GM23248 (cell line): ENCODE measurements at places on chromosomes 2 and 18.
A peak's percentile ranks its signal among the peaks of the same experiment; 100 is the strongest.

DNA sequence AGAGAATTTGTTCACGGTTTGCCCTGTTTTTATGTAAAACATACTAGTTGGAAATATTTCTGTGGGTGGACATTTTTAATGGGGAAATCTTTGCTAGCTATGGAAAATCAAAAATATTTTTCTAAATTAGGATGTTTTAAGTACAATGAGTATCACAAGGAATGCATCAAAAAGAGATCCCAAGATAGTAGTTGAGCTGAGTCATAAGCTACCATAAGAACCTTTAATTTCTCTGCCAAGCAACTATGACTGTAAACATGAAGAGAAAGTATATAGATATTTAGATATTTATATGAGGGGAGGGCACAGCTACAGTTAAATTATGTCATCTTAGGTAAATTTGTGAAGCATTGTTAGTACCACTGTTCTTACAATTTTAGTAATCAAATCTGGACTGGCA lies 646.2 kb downstream of the XIRP2 start:
- no peak for DNase-seq
- no peak overlapping the region for H3K27ac ChIP-seq
- H3K27me3 ChIP-seq: no peaks in the 10 kb centered on the region

GRCh38 chr2:119860924-119861323 lies 101.2 kb downstream of the PTPN4 start:
- no peak for DNase-seq
- H3K4me1 ChIP-seq: no peaks in the 10 kb centered on the region
- no peaks in the 10 kb centered on the region for H3K36me3 ChIP-seq

DNA sequence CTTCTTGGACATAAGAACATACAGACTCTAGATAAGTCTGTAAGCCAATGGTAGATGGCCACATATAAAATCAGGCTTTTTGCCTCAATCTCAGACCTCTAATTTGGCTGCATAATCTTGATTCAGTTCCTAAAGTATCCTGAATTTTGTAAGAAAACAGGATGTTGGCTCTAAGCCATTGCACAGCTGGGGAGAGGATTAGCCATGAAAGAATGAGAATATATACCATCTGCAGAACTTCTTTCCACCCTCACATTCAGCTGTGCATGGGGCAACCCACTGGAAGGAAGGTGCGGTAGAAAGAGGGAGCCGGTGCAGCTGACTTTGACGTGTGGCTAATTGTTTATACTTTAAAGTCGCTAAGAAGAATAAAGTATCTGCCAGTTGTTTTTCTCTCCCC lies 1061.6 kb upstream of the FAM98A start:
- no peaks in the 10 kb centered on the region for H3K27me3 ChIP-seq
- no peaks in the 10 kb centered on the region for H3K36me3 ChIP-seq
- DNase-seq: no peak
- H3K4me3 ChIP-seq: no peak overlapping the region
- no peak overlapping the region for H3K27ac ChIP-seq
- H3K4me1 ChIP-seq: no peaks in the 10 kb centered on the region

- no peaks in the 10 kb centered on the region for H3K36me3 ChIP-seq
- DNase-seq: no peak
- H3K27ac ChIP-seq: no peak overlapping the region
- no peaks in the 10 kb centered on the region for H3K4me1 ChIP-seq
- no peaks in the 10 kb centered on the region for H3K27me3 ChIP-seq
Measured at GRCh38 chr2:141943918-141944317, 186.9 kb downstream of the LRP1B start.

- H3K4me3 ChIP-seq: no peak overlapping the region
- no peak for DNase-seq
- H3K27ac ChIP-seq: no peak overlapping the region
- no peaks in the 10 kb centered on the region for H3K36me3 ChIP-seq
Measured at GRCh38 chr2:48753228-48753627, 2.3 kb downstream of the LHCGR start.

DNA sequence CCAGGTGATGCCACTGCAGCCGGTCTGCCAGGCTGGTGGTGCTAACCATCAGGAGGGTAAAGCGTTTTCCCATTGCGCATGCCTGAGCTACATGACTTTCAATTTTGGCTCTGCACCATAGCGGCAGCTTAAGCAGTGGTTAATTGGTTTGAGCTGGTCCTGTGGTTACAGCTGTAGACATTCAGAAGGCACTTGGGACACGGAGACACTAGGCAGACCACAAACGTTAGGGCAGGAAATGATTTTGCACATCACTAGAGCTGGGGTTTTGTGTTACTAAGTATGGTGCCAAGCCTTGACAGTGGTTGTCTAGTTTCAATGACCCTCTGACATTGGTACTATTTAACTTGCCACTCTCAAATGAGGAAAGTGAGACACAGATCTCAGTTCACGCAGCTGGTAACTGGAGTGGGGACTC lies 28.9 kb upstream of the CNOT11 start:
- H3K27ac ChIP-seq: no peak overlapping the region
- no peaks in the 10 kb centered on the region for H3K27me3 ChIP-seq
- H3K4me1 ChIP-seq: no peaks in the 10 kb centered on the region
- H3K4me3 ChIP-seq: no peak overlapping the region
- DNase-seq: peak; percentile 36

DNA sequence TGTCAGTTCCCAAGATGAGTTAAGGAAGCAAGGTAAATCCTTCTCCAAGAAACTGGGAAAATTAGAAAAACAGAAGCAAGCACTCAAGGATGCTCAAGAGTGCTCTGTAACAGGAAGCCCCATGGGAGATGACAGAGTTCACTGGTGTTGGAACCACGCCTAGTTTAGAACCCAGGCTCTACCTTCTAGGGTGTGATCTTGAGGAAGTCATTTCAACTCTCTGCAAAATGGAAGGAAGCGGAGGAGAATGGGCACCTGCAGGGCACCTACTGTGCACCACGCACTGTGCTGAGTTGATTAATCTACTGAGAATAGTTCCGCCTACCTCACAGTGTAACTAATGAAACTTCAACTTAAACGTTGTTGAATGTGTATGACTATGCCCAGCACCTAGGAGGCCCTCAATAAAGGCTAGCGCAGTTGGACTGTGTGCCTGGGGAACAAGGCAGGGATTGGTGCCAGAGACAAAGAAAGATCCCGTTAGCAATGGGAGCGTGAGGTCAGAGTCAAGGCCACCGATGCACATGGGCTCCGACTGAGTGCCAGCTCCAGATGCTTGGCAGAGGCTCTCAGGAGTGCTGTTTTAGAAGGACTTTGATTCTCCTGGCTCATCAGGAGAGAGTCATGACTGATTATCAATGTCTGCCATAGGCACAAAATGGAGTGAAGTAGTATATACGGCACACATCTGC lies 93.7 kb downstream of the MAPK4 start:
- no peaks in the 10 kb centered on the region for H3K36me3 ChIP-seq
- no peak overlapping the region for H3K4me3 ChIP-seq
- no peaks in the 10 kb centered on the region for H3K27me3 ChIP-seq
- DNase-seq: no peak
- H3K4me1 ChIP-seq: no peaks in the 10 kb centered on the region

DNA sequence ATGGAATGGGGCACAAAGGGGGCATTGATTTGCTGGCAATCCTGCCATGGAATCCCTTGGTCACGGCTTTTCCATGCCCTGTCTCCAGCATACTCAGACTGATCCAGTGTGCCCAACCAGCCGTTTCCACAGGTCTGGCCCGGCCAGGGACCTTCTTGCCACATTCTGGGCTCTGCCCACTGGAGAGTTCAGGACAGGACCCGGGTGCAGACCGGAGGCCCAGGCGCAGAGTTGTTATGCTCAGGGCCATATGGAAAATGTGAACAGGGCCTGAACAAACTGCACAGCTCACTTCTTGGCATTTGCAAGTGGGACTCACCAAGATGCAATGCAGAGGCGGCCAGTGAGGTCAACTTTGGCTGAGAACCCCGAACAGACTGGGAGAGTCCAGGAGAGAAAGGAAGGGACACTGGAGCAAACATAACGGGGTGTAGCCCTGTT lies 15.6 kb upstream of the ASAP2 start:
- H3K27ac ChIP-seq: peak overlapping the region; percentile 100
- peak overlapping the region; percentile 62 for H3K4me3 ChIP-seq
- DNase-seq: peak; percentile 99
- peaks cover 70% of the 10 kb centered on the region for H3K4me1 ChIP-seq
- H3K36me3 ChIP-seq: no peaks in the 10 kb centered on the region

DNA sequence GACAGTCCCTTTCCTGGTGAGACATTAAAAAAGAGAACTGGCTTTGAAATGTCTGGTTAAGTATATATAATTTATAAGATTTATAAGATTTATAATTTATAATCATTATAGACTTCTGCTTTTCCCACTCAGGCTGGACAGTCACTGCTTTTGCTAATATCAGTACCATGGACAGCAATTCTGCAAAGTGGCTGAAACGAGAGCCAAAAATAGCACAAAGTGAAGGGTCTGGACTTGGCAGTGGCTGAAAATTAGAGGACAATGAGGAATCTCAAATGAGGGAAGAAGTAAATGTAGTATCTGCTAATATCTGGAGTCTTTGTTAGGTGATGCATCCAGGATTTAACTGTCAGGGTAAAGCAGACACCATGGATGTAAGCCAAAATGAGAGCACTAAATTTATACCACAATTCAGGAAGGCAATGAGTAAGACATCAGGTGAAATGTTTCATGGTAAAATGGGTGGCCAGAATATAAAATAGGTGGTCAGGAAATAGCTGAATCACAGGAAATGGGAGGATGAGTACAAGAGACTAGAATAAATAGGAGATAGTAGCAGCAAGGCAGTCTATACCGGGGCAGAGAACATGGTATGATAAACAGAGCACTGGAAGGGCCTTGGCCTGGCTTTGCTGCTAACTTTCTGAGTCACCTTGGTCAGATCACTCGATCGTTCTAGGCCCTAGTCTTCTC lies 39.6 kb upstream of the BOD1L2 start:
- no peaks in the 10 kb centered on the region for H3K27me3 ChIP-seq
- peak; percentile 57 for DNase-seq
- no peaks in the 10 kb centered on the region for H3K36me3 ChIP-seq
- no peaks in the 10 kb centered on the region for H3K4me1 ChIP-seq

DNA sequence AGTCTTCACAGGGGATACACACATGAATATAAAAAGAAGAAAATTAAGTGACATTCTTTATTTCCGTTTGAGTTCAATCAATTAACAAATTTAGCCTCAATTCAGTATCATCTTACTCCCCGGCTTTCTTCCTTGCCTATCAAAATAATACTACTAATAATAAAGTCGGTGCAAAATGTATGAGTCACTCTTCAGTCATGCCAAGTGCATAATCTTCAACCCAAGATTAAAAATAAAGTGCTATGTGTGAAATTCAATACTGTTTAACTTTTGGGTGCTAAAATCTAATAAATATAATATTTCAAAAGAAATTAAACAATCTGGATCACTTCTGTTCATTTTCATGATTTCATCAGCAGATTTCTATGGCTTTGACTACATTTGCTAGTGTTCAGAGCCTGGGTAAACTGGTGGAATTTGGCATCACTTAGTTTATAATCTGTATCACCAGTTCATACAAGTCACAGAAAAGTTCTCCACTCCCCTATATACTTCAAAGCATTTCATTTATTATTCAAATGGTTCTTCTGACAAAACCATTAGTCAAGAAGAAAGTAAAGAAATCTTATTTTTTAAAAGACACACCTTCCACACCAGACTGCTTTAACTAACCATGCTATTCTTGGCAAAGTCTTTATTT lies 183.6 kb downstream of the THADA start:
- no peaks in the 10 kb centered on the region for H3K36me3 ChIP-seq
- H3K27ac ChIP-seq: no peak overlapping the region
- H3K4me3 ChIP-seq: no peak overlapping the region
- peak; percentile 51 for DNase-seq
- H3K4me1 ChIP-seq: peaks cover 10% of the 10 kb centered on the region; the same call in 1 of the 2 replicates

- H3K4me3 ChIP-seq: peak overlapping the region; percentile 55
- peak; percentile 97 for DNase-seq
- peak overlapping the region; percentile 99 for H3K27ac ChIP-seq
- H3K36me3 ChIP-seq: no peaks in the 10 kb centered on the region
Measured at GRCh38 chr2:38146907-38147307, 71.0 kb upstream of the CYP1B1 start.

DNA sequence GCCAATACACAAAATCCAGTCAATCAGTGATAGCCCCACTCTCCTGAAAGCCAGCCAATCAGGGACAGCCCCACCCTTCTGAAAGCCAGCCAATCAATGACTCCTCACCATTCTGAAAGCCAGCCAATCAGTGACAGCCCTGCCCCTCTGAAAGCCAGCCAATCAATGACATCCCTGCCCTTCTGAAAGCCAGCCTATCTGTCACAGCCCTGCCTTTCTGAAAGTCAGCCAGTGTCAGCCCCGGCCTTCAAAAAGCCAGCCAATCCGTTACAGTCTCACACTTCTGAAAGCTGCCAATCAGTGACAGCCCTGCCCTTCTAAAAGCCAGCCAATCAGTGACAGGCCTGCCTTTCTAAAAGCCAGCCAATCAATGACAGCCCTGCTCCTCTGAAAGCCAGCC lies 95.9 kb upstream of the HDAC4 start:
- no peak overlapping the region for H3K27ac ChIP-seq
- DNase-seq: no peak
- peaks cover 19% of the 10 kb centered on the region for H3K27me3 ChIP-seq
- H3K4me1 ChIP-seq: 0 out of 2 replicates have a peak, but pooled peaks cover 9% of the 10 kb centered on the region

GRCh38 chr2:138700716-138701115 lies 79.5 kb downstream of the NXPH2 start:
- no peaks in the 10 kb centered on the region for H3K4me1 ChIP-seq
- H3K4me3 ChIP-seq: no peak overlapping the region
- no peak overlapping the region for H3K27ac ChIP-seq
- H3K36me3 ChIP-seq: no peaks in the 10 kb centered on the region

DNA sequence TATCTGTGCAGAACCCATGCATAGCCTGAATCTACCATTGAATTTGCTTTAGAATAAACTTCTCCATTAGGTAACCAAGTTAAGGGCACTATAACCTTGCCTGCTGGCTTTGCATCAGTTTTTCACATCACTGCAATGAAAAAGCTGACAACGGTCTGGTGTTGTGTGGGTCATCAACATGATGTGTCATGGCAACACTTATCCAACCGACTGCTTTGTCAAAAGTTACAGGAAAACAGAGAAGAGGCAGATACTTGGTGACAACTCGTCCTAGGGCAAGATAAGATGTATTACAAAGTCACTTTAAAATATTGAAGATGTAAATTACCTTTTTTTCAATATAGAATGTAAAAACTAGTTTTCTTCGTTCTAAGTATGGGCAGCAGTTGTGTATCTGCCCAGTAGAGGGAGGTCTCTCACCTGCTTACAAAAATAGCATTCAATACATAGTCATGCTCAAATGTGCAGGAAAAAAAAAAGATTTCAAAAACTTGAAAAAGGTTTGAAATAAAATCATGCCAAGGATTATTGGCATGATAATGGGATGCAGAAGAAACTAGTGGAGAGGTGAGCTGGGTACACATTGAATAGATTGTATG lies 96.3 kb downstream of the EVA1A start:
- peak; percentile 58 for DNase-seq
- no peak overlapping the region for H3K27ac ChIP-seq
- H3K27me3 ChIP-seq: no peaks in the 10 kb centered on the region
- no peak overlapping the region for H3K4me3 ChIP-seq
- H3K4me1 ChIP-seq: peaks cover 12% of the 10 kb centered on the region; the same call in 1 of the 2 replicates

DNA sequence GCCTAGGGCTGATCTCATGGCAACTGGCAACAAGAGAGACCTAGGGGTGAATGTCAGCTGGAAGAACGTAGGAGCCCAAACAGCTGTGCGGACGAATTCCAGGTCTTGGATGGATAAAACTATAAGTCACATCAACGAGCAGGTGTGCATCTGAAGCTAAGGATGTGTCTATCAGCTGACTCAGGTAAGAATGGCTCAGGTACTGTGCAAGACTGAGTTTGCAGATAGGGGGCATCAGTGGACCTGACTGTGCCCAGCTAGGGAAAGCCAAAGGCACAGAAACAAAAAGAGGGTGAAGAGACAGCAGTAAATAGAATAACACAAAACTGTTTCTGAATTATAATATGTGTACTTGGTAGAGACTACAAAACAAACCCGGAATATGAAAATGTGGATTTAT lies 357.3 kb downstream of the ZEB2 start:
- DNase-seq: no peak
- H3K27ac ChIP-seq: no peak overlapping the region
- H3K27me3 ChIP-seq: no peaks in the 10 kb centered on the region
- no peaks in the 10 kb centered on the region for H3K36me3 ChIP-seq
- H3K4me3 ChIP-seq: no peak overlapping the region
